GOT3 (cell line): ENCODE measurements at places on chromosomes 11 and 22.

DNA sequence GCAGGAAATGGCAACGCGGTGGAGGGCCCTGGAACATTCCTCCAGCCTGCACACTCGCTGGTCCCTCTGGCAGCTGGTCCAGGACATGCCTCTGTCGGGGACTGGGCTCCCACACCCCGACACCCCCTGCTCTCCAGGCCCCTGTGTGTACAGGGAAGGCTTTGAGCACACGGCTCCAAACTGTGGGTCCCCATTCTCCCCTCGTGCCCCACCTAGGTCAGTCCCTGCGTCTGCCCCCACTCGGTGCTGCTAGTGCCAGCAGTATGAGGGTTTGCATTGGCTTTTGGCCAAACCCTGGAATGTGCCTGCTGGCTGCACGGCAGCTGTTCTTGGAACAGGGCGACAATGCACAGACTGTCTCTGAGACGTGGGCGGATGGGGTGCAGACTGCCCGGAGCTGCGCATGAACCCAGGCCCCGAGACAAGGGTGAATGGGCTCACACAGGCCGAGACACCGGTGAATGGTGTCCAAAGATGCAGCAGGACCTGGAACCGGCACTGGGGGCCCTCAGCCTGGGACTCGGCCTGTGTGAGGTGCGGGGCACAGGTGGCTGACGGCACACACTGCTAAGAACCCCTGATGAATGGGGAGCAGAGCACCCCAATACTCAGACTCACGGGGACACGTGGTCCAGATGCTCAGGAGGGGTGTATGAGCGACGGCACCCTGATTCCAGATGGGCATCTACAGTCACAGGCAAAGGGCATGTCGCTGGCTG is 7.5 kb upstream of the SYT8 start:
- no peak for DNase-seq

DNA sequence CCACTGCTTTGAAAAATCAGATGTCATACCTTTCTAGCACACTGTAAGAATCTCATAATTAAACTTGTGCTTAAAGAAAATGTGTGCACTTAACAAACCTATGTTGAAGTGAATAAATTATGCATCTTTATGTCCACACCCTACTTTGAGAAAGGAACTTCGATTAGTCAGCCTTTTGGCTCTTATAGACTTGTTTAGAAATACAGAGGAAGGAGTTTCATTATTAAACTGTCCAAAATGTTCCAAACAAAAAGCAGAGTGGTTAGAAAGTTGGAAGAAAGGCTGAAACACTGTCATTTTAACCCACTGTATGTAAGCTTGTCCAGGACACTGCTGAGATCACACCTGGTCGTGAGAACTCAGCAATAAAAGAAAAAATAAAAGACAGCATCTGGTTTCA is 863.2 kb upstream of the CHORDC1 start:
- no peak for DNase-seq

DNA sequence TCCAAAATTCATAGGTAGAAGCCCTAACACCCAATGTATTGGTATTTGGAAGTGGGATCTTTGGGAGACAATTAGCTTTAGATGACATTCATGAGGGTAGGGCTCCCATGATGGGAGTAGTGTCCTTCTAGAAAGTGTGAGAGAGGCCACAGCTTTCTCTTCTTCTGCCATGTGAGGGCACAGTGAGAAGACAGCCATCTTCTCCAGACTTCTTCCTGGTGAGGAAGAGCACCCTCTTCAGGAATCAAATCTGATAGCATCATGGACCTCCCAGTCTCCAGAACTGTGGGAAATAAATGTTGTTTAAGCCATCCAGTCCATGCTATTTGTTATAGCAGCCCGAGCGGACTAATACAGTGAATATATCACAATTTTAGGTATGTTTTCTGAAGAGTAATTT is 96.9 kb downstream of the CNTN5 start:
- no peak for DNase-seq

- DNase-seq = no peak
Measured at GRCh38 chr11:75813622-75814039, 1.4 kb upstream of the UVRAG start.

DNA sequence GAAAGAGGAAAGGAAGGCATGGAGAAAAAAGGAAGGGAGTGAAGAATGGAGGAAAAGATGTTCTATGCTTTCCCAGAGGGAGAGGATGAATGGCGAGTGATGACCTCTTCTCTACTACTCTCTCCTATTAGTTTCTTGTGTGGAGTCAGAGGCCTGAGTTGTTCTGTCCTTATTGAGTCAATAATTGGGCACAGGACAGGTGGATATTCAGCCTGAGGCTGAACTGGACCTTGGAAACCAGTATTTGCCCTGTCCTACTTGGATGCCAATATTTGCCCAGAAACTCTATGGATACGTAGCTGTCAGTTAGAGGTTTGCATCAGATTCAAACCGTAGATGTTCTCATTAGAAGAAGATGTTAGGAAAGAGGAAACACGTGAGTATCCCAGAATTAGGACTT is 17.6 kb upstream of the SWAP70 start:
- no peak for DNase-seq

DNA sequence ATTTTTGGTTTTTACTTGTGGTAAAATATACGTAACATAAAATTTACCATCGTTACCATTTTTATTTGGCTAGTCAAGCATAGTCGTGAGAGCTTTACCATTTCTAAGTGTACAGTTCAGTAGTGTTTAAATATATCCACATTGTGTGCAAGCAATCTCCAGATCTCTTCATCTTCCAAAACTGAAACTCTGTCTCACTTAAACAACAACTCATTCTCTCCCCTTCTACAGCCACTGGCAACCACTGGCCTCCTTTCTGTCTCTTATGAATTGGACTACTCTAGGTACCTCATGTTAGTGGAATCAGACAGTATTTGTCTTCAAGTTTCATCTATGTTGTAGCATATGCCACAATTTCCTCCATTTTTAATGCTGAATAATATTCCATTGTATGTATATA is 37.4 kb downstream of the SMC1B start:
- DNase-seq = no peak

- no peak for DNase-seq
Measured at GRCh38 chr11:61880454-61880853, 10.9 kb downstream of the FADS3 start.

DNA sequence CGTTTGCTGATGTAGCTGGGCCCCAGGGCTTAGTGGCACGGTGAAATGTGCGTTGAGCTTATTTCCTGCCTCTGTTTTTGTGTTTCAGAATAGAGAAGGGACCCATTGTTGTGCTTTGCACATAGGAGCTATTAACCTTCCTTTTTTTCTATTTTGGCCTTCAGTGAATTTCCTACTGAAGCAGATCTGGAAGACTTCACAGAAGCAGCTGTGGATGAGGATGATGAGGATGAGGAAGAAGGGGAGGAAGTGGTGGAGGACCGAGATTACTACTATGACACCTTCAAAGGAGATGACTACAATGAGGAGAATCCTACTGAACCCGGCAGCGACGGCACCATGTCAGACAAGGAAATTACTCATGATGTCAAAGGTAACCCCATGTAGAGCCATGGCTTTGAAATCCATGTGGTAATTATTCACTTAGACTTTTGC is 37.4 kb upstream of the ST14 start:
- DNase-seq = no peak

GRCh38 chr22:43230971-43231723 is 44.2 kb upstream of the TTLL12 start:
- DNase-seq = no peak

DNA sequence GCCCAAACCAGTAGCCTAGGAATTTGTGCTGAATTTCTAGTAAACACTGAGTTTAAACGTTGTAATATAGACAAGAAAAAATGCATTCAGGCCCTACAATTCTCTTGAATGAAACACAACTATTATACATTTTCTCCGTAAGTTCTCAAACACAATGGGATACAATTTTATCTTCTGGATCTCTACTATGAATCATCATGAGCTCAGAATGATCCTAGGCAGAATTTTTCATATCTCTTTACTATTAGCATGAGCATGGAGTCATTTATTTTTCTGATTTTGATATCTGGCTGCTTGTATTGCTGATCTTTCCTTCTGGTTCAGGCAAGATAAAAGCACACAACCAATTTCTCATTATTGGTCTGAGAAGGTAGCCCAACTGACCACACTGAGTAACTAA is 1123.4 kb upstream of the RAG2 start:
- DNase-seq = no peak

DNA sequence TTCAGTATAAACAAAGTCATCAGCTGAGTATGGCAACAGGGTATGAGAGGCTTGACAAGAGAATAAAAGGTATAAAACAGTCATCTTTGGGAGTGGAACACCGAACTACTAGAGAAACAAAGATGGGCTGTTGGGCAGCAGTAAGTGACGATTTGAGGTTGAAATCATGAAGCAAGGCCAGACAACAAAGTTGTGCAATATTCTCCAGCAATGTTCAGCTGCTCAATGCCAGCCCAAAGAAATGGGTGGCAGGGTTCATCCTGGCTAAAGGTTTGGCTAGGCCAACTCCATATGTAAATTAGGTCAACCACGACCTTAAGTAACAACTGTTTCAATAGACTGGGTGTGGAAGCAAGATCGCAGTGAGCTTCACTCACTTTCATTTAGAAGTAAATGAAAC is 6.2 kb downstream of the APIP start:
- no peak for DNase-seq

- no peak for DNase-seq
Measured at GRCh38 chr22:48065892-48066291, 1303.4 kb downstream of the TBC1D22A start.

- DNase-seq = no peak
Measured at GRCh38 chr11:87347441-87347840, 309.7 kb downstream of the TMEM135 start.

GRCh38 chr11:116390963-116391362 is 381.8 kb downstream of the BUD13 start:
- no peak for DNase-seq

DNA sequence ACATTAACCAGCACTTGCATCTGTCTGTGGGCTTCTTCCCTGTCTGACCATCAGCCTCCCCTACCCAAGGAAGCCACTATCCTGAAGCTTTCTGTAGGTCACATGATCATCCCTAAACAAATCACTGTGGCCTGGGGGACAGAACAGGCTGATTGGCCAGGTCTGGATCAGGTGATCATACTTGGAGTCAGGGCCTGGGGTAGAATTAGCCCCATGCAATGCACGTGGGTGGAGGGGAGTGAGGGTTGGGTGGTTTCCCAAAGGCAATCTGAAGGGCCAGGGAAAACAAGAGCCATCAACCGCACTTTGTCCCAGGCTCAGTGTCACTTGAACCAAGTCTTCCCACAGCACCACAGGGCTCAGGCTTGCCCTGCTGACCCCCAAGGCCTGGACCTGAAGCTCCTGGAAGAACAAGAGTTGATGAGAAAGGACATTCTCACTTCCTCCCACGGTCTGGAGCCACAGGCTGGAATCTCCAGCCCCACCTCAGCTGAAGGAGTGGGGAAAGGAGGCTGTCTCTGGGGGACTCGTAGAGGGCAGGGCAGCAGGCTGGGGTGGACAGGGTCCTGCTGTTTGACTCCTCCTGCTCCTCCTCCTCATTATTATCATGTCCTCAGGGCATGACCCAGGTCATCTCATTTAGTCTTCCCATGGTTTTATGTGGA is 31.5 kb upstream of the TSPAN18 start:
- DNase-seq = no peak

DNA sequence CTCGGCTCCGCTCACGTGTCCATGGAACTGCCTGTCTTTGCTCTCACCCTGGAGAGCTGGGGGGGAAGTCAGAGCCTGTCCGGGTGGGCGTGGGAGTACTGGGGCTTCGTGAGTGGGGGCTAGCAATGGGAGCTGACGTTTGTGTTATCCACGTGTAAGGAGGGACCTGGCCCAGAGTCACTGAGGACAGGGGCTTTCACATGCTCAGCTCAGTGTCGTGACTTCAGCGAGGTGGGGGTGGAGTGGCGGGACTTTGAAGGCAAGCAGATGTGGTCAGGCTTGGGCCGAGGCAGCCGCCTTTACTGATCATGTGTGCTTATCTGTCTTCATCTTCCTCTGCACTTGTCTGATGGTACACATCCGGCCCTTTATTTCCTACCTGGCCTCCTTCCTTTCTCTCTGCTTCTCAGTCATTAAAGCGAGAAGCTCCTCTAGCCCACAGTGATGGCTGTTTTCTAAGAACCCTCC is 113.1 kb upstream of the NNMT start:
- no peak for DNase-seq

- no peak for DNase-seq
Measured at GRCh38 chr11:56842814-56843794, 94.6 kb upstream of the OR9G4 start.

- DNase-seq = no peak
Measured at GRCh38 chr11:103215812-103216211, 106.6 kb downstream of the DYNC2H1 start.

DNA sequence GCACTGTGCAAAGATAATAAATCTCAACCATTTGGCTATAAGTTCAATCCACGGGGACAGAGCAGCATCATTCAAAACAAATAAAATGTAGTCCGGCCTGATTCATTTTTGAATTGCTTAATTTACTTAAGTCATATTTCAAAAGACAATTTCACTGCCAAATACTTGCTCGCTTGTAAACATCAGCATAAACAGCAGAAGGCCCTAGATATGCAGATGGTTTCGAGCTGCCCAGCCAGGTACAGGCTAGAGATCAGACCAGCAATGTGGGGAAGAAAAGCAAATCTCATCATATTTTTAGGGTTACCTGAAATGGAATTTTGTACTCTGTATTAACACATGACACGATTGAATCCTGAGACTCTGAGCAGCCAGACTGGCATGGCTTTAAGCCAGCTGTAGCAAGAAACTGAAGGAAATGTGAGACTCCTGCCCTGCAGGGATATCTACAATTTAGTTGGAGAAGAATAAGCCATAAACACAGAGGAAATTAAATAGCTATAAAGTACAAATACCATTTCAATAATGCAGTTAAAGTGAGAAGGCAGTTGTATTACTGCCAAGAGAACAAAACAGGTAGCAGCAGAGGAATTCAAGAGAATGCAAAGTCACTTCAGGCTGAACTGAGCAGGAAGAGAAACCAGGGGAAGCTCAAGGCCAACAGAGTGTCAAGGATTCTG is 440.3 kb downstream of the ETS1 start:
- DNase-seq = no peak

DNA sequence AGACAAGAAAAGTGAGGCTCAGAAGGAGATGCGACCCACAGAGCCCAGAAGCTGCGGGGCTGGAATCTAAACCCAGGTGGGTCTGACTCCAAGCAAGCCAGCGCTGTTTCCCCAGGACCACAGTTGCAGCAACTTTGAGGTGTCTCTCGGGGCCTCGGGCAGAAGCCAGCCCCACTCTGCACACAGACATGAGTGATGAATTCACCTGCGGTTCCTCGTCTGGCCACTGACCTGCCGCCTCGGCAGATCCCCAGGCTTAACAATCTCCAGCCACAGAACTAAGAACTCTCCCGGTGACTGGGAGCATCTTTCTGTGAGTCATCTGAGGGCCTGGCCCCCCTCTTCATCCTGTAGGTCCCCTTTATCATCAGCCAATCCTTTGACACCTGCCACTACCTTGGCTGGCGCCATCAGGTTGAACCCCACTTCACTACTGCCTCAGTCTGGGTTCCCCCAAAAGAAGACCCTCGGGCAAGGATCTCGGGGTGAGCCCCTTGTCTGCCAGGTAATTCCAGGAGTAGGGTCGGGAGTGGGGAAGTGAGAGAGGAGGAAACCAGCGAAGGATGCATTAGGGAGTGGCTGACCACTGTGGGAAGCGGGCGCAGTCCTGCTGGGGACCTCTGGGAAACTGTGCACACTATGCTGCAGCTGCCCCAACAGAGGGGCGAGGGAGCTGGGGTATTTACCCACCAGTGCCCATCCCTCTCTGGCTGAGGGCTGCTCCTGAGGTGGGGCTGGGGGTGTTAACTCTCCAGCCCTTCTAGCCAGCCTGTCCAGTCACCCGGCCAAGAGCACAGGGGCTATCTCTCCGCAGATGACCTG is 33.0 kb upstream of the MN1 start:
- DNase-seq = no peak
